ENCODE measurements at places on chromosomes 1 and 21.

GRCh38 chr1:10936998-10937901 is 75.2 kb upstream of the TARDBP start:
- no peak for DNase-seq

DNA sequence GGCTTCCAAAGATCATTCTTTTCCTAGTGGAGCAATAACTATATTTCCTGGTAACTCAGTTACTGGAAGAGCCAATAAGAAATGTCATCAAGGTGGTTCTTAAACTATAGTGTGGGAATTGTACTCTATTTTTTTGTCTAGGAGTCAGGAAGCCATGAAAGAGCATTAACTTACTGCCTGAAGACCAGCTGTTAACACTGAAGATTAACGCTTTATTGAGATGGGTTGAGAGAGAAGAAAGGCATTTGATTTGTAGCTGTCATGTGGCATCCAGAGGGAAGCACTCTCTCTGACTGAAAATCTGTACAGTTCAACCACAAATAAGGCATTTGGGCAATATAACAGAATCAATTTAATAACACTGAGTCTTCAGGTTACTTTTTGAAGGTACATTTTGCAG is 76.0 kb downstream of the DNM3 start:
- no peak for DNase-seq

GRCh38 chr1:156492591-156493080 is 7.9 kb downstream of the MEF2D start:
- DNase-seq, result no peak

DNA sequence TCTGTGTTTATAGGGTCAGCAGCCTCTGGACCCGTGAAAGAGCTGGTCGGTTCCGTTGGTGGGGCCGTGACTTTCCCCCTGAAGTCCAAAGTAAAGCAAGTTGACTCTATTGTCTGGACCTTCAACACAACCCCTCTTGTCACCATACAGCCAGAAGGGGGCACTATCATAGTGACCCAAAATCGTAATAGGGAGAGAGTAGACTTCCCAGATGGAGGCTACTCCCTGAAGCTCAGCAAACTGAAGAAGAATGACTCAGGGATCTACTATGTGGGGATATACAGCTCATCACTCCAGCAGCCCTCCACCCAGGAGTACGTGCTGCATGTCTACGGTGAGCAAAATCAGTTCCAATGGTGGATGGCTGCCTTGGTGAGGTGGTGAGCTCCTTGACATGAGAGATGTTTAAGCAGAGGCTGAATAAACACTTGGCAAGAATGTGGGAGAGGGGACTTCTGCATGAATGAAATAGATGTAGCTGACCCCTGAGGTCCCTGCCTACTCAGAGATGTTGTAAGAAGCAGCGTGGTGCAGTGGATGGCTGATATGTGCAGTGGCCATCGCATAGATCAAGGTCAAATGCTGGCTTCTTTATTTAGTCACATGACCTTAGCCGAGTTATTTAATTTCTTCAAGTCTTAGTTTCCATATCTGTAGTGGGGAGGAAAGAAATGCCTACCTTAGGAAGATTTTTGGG is 9.3 kb downstream of the SLAMF7 start:
- no peak for DNase-seq

- peak; percentile 99 for DNase-seq
Measured at GRCh38 chr1:228902781-228903433, 167.6 kb downstream of the RHOU start.

DNA sequence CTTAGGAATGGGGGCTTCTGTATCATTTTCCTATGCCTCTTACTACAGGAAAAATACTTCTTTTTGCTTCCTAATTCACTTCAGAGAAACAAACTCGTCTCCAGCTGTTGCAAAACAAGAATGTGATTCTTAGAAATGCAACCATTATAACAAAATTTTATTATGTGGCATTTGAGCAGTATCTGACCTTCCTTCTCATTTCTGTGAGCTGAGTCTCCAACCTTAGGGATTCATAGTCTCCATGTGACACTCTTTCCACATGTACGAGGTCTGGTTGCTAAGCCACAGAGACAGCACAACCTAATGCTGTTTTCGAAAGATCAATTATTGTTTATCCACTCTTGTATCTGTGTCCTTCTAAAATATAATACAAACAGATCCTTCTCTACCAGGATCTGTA is 75.3 kb upstream of the RGS4 start:
- DNase-seq, result no peak

DNA sequence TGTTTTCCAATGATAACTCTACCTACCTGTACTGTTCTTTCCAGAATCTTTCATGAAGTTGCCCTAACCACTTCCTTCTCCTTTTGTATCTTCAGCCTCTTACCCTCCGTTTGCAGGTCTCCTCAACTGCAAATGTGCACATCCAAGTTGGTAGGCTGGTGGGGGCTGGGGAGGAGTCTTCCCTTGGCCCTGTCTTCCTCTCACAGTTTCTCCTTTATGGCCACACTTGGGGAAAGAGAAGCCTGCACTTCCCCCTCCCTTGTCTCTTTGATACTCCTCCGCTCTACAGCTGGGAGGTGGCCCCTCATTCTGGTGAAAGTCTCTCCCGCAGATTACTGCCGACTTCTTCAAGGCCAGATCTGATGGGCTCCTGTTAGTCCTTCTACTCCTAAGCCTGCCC is 26.9 kb upstream of the GPR88 start:
- DNase-seq, result no peak

GRCh38 chr1:40592107-40592803 is 60.8 kb downstream of the ZNF684 start:
- peak; percentile 17 for DNase-seq

DNA sequence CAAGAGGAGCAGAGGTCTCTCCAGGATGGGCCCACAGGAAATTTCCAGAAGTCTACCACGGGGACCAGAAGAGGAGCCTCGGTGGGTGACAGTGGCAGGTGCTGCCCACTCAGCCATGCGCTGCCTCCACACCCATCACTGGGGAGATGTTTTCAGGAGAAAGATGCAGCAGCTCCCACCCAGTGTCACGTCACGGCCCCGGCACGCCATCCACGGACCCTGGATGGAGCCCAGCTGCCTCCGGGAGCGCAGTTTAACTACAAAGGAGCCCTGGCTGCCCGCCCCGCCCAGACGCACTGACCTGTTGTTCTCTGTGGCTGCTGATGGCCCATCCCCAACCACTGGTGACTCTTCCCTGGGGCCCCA is 6.8 kb downstream of the TSPEAR start:
- no peak for DNase-seq

DNA sequence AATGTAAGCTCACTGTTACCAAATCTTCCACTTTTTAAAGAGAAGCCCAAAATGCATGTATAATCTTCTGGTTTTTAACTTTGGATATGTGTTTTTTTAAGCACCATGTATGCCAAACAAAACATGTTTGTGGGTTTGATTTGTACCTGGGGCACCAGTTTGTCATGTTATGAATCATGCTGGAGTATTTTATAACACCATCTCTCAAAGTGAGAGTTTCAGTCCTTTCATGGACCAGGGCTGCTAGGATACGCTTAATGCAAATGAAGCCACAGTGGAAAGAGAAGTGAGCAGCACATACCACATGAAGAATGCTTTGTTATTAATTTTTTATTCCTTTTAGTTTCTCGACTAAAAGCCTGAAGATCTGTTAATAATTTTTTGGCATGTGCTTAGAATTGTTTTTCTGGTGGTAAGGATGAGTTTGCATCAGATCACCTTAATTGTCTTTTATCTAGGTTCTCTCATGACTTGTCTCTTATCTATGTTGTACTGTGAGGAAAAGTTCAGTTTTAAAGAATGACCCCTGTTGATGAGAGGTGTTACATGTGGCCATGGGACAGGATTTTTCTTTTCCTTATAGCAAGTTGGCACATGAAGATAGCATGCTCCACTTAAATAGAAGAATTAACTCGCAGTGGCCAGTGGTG is 2.0 kb upstream of the RABGAP1L start:
- no peak for DNase-seq

- DNase-seq, result no peak
Measured at GRCh38 chr1:216207154-216207553, 216.1 kb downstream of the USH2A start.

- DNase-seq, result peak; percentile 19
Measured at GRCh38 chr1:201385299-201385891, 7.9 kb upstream of the TNNT2 start.

DNA sequence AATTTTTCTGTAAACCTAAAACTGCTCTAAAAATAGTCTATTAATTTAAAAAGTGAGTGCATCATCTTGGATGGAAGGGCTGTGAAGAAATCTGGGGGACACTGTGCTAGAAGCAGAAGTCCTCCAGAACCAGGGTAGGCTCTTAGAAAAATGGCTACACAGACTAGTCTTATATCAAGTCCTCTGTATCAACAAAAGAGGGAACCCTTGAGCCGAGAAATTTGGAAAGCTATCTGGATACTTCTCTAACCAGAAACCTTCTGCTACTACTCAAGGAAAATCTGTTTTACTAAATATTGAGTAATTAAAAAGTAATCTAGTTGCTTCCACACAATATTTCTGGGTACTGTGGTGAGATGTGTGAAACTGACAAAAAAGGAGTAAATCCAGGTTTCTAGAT is 92.1 kb downstream of the WDR3 start:
- DNase-seq, result no peak

GRCh38 chr1:76862447-76862846 is 4.8 kb upstream of the ST6GALNAC5 start:
- DNase-seq, result peak; percentile 75

GRCh38 chr1:98098473-98098872 is 177.6 kb upstream of the DPYD start:
- no peak for DNase-seq

- DNase-seq, result no peak
Measured at GRCh38 chr1:38867208-38867607, 5.9 kb downstream of the MYCBP start.

- no peak for DNase-seq
Measured at GRCh38 chr21:19402870-19403269, 999.3 kb upstream of the TMPRSS15 start.

- no peak for DNase-seq
Measured at GRCh38 chr1:34166191-34166624, 1.2 kb upstream of the CSMD2 start.

GRCh38 chr1:48793863-48794262 is 17.2 kb upstream of the BEND5 start:
- no peak for DNase-seq

GRCh38 chr1:228277491-228278431 is 69.9 kb downstream of the OBSCN start:
- DNase-seq, result no peak

DNA sequence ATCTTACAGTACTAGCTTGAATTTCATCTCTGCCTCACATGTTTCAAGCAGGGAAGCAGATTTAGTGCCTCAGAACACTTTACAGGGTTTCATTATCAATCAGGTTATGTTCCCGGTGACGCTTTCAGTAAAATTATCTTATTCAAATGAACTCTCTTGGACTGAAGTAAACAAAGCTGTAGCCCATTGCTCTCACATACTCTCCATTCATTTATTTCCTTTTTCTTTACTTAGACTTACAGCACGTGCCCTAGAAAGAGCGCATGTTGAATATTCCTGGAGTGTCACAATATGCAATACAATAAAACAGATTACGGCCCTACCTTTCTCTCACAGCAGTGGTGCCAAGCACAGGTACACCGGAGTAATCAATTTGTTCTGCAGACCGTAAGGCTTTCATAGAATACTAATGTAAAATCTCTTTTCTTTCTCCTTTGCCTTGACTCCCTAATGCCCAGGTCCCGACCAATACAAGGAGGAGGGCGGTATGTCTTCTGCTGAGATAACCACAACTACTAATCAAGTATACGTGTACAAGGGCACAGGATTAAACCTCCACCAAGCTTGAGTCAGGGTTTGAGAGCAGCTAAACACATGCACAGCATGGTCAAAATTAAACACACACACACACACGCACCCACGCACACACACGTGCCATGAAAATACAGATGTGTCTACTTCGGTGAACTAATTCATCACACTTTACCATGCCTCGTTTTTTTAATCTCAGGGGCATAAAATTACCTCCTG is 62.8 kb downstream of the NRIP1 start:
- DNase-seq, result no peak

DNA sequence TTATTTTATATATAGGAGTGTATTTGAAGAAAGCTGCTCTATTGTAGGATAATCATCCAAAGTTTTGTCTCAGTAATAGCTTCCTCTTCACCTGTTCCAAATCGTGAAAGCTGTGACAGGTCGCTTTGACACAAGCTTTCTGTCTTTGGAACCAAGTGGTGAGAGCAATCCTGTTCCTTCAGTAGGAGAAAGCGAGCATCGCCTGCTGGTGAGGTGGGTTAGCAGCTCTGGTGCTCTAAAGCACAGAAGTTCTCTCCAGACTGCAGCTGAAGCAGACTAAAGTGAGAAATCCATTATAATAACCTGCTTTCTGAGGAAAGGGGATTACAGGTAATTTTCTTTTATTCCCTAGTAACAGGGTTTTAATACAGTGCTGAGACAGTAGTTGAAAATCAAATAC is 803.8 kb downstream of the ADGRL2 start:
- DNase-seq, result no peak

DNA sequence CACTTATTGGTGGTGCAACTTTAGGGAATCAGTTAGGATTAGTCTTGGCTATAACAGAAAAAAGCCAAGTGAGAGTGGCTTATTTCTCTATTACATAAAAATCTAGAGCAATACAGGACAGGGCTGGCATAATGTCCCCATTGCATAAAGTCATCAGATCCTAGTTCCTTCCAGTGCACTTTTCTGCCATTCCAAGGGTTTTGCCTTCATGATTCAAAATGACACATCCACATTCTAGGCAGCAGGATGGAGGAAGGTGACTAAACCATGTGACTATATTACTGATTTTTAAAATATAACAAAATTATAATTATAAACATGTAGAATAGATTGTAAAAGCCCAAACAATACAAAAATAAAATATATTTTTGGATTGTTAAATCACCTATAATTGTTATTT is 18.8 kb downstream of the JUN start:
- peak; percentile 51 for DNase-seq

GRCh38 chr1:92310185-92310597 is 11.3 kb downstream of the RPAP2 start:
- DNase-seq, result peak; percentile 50

DNA sequence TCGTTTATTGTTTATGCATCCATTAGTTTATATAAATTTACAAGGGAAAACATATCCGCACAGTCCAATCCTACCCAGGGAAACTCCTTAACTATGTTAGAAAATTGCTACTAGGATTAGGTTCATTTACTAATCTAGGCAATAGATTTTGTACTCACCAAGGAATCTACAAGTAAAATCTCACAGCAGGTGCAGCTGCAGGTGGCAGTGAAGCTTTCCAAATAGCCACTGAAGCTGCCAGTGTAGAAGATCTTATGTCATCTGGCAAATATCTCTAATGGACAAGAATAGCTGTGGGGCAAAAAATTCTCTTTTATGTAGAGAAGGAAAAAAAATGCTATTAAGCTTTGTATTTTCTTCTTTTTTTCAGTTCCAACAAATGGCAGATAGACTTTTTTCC is 963.4 kb upstream of the ADGRL4 start:
- no peak for DNase-seq

- peak; percentile 48 for DNase-seq
Measured at GRCh38 chr1:10057343-10057742, 24.6 kb downstream of the UBE4B start.

GRCh38 chr1:82108843-82109242 is 308.1 kb downstream of the ADGRL2 start:
- no peak for DNase-seq

GRCh38 chr1:206716870-206717673 is 32.4 kb downstream of the MAPKAPK2 start:
- DNase-seq, result peak; percentile 53

Data from IMR-90 (cell line).